ENCODE measurements at places on chromosomes 13 and 19.

- no peak for DNase-seq
These were observed 3.4 kb upstream of the ZIC2 start for GRCh38 chr13:99977912-99978798.

DNA sequence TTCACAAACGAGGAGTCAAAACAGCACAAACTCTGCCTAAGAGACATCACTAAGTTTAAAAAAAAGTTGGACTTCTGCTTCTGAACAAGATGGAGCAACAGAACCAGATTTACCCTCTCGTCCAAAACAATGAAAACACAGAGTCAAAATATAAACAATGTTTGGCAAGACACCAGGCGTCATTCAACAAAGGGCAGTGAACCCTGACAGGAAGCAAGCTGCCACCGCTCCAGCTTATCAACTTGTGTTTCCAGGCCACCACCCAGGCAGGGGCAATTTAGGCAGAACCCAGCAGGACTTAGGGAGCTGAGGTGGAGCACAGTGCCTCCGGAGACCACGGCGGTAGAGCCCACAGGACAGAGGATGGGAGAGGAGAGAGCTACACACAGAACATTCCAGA lies 8.6 kb upstream of the NAPA start:
- DNase-seq, result no peak

DNA sequence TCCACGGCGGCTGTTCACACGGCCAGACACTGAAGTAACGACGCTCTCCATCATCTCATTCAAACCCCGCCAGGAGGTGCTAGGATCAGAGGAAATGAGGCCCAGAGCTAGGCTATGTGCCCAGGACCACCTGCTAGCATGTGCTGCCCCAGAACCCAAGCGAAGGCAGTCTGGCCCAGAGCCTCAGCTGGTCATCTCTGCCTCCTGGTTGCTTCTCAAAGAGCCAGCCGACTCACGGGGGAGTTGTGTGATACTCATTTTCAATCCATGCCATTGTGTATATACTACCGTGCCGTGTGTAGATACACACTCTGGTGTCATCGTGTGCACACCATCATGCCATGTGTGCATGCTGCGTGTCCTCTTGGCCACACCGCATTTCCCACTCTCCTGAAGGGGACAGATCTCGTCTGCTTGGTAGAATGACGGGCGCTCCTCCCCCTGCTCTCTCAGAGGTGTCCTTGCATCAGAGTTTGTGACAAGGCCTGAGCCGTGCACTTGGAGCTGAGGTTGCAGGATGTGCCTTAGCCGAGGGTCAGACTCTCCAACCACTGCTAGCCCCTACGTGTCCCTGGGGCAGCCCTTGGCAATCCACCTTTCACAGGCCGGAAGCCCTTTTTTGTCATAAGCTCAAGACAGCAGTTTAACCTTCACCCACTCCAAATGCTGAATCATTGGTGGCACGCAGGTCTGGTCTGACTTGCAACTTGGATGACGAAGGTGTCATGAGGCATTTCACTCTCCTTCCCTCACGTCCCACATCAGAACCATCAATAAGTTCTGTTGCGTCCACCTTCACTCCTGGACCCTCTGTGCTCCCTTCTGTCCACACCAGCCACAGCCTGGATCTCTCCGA lies 130.4 kb downstream of the CRYL1 start:
- DNase-seq, result no peak

GRCh38 chr13:47249266-47249665 lies 352.4 kb upstream of the HTR2A start:
- DNase-seq, result no peak

GRCh38 chr13:23399347-23399746 lies 34.2 kb downstream of the SACS start:
- no peak for DNase-seq

GRCh38 chr19:40231544-40232424 lies 5.3 kb upstream of the CCNP start:
- no peak for DNase-seq

Measured in stimulated activated CD8-positive, alpha-beta memory T cell treated with anti-CD3 and anti-CD28 coated beads, Interleukin-4, amount 100 ng/mL, for 1 hour (primary cell).